Panc1 (cell line): ENCODE measurements at places on chromosomes 16 and 17.
A peak's percentile ranks its signal among the peaks of the same experiment; 100 is the strongest.

GRCh38 chr16:69693916-69694315 lies 32.4 kb downstream of the NQO1 start:
- DNase-seq = no peak

DNA sequence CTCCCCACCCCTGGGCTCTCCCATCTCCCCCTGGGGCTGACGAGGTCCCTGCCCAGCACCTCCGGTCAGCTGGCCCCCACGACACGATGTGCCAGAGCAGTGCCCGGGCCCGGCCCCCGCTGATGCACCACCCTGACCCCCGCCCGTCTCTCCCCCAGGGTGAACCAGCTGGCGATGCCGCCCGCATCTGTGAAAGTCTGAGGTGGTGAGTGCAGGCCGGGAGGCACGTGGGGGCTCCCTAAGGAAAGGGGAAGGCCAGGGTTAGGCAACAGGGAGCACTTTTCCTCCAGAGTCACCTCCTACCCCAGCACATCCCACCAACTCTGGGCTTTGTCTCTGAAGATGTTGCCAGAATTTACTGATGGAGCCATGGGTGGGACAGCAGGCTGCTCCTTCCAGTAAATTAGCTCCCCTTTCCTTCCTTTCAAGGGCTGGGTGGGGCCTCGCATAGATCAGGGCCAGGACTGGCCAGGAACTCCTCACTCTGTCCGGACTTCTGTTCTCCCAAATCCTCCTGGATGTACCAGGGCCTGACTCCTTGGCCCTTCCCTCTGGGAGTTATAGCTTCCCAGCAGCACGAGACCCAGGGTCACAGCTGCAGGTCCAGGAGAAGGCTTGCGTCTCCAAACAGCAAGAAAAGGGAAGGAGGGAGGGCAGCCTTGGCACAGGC lies 18.3 kb downstream of the MYBBP1A start:
- no peak for DNase-seq

GRCh38 chr17:34252095-34252443 lies 3.0 kb upstream of the CCL2 start:
- no peak for DNase-seq

DNA sequence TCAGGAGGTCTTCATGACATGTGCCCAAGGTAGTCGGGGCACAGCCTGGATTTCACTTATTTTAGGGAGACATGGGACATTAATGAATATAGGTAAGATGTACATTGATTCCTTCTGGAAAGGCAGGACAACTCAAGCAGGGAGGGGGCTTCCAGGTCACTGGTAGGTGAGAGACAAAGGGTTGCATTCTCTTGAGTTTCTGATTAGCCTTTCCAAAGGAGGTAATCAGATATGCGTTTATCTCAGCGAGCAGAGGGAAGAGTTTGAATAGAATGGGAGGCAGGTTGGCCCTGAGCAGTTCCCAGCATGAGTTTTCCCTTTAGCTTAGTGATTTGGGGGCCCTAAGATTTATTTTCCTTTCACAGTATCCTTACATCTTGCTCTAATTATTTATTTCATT lies 443.8 kb upstream of the EEF2KMT start:
- no peak for DNase-seq

DNA sequence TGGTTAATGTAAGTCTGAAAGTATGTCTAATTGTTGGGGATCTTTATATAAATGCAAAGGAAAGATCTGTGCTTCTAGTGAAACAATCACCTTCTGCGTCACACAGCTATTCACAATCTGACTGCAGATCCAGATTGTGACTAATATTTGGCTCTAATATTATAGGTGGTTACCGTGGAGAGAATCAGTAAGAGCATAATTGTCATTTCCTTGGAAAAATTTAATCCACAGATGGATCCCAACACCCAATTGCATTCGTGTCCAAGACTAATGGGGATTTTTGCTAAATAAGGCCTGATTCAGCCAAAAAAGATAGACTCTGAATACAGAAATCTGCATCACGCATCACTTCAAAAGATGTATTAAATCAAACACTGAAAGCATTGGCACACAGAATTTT lies 2.7 kb upstream of the KCNJ2 start:
- no peak for DNase-seq

DNA sequence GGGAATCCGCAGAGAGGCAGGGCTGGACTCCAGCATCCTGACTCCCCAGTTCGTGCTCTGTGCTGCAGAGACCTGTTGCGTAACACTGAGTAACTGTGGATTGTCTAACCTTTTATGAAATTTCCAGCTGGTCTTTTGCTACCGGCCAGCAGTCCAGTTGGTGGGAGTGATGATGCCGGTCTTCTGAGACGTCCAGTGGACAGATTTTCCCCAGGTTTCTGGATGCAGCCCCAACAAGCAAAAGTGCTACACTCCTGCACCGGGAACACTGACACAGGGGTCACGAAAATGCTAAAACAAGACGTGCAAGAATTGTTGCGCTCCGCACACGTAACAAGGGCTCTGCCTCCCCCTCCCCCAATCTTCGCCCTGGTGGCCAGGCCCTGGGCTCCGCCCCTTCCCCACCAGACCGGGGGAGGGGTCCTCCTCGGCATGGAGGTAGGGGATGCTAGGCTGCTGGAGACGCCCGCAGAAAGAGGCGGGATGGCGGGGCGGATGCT lies 701 bp upstream of the MRC2 start:
- no peak for DNase-seq

DNA sequence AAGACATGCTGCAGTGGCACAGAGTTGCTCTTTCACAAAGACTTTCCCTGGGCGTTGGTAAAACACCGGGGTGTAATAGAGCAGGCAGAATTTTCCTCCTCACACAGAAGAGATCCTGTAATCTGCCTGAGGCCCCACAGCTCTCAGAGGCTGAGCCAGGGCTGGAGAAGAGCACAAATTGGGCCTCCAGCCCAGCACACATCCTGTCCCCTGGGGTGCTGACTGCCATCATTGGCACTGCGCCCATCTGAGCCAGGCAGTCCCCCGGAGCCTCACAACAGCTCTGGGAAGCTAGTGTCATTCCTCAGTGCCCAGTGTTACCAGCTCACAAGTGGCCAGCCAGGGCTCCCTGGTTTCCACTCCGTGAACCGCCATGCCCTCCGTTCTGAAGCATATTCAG lies 119.4 kb downstream of the SOCS1 start:
- no peak for DNase-seq

GRCh38 chr16:78513838-78514237 lies 414.4 kb downstream of the WWOX start:
- DNase-seq = no peak

DNA sequence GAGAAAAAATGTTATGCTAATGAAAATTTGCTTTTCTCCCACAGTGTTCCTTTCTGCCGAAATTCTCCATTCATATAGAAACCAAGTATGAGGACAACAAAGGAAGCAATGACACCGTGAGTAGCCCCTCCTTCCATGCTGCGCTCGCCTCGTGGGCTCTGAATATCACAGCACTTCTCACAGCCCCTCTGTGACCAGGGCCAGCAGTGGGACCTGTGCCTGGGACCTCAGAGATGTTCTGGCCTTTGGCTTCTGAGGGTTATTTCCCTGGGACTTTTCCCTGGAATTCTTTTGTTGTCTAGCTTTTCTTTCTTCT lies 139.6 kb upstream of the NOL11 start:
- no peak for DNase-seq

- DNase-seq = no peak
These were observed 15.7 kb upstream of the WFDC1 start for GRCh38 chr16:84278968-84279367.

GRCh38 chr16:50259334-50260205 lies 6.8 kb upstream of the ADCY7 start:
- no peak for DNase-seq

- DNase-seq = no peak
These were observed 198.0 kb upstream of the MPHOSPH6 start for GRCh38 chr16:82368041-82368440.

- DNase-seq = no peak
These were observed 38.6 kb upstream of the TOB1 start for GRCh38 chr17:50904518-50905459.

GRCh38 chr17:15971882-15972281 lies 27.0 kb downstream of the ADORA2B start:
- no peak for DNase-seq

GRCh38 chr17:61436273-61436672 lies 15.9 kb upstream of the TBX4 start:
- DNase-seq = no peak

DNA sequence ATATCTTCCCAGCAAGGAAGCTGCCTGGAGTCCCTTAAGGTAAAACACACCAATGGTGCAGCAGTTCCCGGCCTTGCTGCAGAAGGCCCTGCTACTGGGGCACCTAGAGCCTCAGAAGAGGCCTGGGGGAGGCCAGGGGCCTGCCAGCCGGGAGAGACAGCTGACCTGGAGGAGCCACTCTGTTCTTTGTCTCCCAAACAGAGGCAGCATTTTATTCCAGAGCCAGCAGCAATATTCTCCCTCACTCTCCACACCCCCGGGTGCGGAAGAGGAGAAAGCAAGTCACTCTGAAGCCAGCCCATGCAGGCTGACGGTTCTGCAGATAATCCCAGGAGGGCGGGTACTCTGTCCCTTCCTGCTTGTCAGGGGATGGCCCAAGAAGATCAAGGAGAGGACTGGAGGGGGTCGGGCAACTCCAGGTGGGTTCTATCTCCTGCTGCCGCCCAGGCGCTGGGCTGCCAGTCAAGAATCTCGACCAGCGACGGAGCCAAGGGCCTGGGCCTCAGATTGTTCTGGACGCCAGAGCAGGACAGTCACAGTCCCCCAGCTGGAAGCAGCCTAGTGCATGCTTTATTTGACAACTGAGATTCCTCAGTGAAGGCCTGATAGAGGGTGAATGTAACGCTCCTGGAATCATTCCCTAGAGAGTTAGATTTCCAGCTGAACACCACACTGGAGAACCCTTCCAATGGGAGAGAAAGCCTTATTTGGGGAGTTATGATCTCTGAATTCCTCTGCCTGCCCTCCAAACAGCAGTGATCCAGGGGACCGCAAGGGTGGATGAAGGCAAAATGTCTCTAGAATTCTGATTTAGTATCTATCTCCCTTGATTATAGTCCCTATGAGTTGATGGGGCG lies 1.1 kb upstream of the KIFC3 start:
- DNase-seq = no peak

- DNase-seq = peak; percentile 13
These were observed 32.3 kb downstream of the GRB7 start for GRCh38 chr17:39769974-39770587.

GRCh38 chr17:76189247-76189646 lies 48.2 kb upstream of the FOXJ1 start:
- DNase-seq = no peak

GRCh38 chr16:49514073-49514980 lies 140.7 kb downstream of the C16orf78 start:
- DNase-seq = no peak

DNA sequence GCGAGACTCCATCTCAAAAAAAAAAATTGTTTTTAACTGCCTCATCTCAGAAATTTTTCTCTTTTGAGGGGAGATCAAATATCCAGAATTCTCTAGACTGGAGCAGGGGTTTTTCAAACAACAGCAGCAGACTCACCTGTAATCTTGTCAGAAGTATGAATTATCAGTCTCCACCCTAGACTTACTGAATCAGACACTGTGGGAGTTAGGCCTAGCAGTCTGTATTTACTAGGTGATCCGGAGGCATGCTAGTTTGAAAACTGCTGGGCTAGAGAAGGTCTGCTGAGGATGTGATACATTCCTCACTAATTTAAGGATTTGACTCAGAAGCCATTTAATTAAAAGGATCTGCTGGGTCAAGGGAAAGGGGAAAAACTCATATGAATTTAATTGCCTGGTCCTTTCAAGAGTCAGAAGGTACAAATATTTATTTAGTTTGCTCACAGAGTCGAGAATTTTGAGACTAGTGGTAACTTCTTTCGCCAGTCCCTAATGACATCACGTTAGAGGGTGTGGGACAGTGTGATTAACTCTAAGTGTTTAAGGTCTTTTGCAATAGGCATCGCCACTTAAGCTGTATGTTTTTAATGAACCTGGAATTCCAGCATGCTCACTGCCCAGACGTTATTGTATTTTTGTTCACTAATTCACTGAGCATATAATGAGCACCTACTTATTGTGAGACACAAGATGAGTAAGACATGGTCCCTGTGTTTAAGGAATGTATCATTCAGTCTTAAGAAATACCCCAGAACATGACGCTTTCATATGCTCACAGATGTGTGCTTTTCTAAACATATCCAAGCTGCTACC lies 14.2 kb downstream of the ATP6V0A1 start:
- no peak for DNase-seq

DNA sequence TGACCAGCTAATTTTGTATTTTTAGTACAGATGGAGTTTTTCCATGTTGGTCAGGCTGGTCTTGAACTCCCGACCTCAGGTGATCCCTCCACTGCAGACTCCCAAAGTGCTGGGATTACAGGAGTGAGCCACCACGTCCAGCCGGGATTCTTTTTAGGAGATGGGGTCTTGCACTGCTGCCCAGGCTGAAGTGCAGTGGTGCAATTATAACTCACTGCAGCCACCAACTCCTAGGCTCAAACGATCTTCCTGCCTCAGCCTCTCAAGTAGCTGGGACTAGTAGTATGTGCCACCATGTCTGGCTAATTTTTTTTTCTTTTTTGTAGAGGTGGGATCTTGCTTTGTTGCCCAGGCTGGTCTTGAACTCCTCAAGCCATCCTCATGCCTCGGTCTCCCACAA lies 56.4 kb upstream of the MGAT5B start:
- DNase-seq = no peak

- DNase-seq = no peak
These were observed 61.1 kb upstream of the NOL11 start for GRCh38 chr17:67656494-67657203.

GRCh38 chr16:11632455-11632939 lies 35.8 kb upstream of the SNN start:
- DNase-seq = no peak

DNA sequence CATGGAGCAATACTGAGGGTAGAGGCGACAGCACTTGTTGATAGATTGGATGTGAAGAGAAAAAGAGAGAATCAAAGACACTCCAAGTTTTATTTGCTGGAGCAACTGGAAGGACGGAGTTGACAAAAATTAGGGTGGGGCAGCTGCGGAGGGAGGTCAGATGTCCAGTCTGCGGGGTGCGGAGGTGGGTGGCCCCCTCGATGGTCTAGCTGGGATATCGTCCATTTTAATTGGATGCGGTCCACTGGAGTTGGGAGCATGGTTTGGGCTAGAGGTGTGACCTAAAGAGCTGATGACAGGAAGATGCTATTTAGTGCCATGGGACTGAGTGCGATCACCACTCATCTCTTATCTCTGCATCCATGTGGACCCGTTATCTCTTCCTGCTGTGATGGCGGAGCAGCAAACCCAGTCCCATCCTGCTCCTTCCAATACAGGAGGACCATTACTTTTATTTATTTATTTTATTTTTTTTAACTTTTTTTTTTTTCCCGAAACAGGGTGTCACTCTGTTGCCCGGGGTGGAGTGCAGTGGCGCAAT lies 48.3 kb upstream of the CBX4 start:
- DNase-seq = no peak

GRCh38 chr16:50288026-50288425 lies 21.7 kb downstream of the ADCY7 start:
- DNase-seq = no peak
